ENCODE measurements at places on chromosomes 3 and 15. TPM values are rescaled to one million over a fixed set of nuclear protein-coding genes. Genes with fewer than 3 reads are reported as not detected.
A peak's percentile ranks its signal among the peaks of the same experiment; 100 is the strongest.

DNA sequence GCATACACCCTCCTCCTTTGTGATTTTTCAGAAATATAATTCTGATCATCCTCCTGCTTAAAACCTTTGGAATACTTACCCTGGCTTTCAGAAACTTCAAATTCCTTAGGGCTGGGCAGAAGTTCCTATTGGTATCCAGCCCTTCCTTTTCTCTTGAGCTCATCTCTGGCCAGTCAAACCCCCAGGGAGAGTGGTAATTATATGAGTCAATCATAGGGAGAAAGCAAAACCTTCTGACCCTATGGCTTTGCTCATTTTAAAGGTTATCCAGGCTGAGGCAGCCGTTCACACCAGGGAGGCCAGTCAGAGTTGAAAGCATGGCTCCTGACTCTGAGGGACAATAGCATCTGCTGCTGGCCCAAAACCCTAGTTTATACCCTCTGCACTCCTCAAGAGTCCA is 23.9 kb upstream of the CTNNB1 start:
- DNase-seq, result no peak

DNA sequence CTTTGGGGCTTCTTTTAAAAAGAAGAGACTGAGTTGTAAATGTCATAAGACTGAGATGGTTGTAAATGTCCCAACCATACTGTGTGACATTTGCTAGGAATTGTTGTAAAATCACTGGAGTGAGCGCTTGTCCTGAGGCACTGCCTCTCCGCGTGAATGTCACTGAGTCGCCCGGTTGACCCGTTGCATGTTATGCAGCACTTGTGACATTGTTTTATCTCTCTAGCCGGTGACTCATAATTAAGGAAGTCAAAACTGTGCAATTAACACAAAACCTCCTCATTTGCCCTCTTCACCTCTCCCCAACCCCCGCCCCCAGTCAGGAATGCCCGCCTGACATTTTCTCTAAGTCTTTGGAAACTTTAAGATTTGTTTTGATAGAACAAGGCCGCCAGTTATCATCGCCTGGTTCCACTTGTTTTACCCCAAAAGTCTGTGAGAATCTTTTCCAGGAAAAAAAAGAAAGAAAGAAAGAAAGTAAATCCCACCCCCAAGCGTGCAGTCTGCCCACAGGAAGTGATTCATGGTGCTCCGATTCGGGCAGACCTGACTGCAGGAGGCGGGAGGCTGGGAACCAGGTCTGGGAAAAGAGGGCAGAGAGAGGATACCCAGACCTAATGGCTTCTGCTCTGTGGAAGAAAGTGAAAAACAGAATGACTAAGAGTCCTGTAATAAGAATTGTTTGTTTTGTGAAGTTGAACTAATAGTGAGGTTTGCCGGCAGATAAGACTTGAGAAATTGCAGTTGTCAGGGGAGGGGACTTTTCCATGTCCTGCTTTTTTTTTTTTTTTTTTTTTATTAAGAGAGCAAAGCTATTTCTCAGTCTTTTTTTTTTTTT is 84.8 kb downstream of the SMAD3 start:
- peak; percentile 22 for DNase-seq

DNA sequence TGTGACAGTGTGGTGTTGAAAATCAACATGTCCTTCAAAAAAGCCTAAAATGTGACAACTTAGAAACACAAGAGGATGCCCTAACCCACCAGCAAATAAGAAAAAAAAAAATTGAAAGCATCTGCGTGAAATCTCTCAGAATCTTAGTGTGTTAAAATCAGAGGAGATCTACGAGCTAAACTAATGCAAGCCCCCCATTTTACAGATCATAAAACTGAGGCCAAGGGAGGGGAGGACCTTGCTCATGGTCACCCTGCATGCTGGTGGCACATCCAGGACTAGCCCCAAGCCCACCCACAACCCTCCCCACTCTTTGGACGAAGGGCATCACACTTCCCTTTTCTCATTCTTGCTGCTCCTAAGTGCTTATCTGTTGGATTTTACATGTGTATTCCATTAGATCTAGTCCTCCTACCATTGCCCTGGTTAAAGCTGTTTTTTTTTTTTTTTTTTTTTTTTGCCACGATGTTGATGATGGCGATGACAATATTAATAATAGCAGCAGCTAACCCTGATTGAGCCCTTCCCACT is 29.1 kb upstream of the NOX5 start:
- no peak for DNase-seq

DNA sequence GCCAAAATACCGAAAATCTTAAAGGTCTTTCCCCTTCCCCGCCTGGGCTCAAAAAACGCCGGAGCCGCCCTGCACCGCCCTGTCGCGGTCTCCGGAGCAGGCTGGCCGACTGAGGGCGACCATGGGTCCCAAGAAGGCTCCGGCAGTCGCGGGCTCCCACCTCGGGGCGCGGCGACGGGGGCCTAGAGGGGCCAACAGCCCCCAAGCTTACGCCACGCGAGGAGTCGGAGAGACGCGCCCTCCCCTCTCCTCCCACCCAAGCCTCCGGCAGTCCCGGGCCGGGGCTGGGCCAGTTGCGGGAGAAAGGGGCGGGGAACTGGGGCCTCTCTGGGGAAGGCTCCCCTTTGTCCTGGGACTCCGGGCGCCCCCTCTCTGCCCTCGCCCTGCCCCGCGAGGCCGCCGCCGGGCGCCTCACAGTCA is 69.2 kb downstream of the GOLGA8B start:
- DNase-seq, result peak; percentile 25

- no peak for DNase-seq
Observed at GRCh38 chr3:191388823-191389222, 58.5 kb upstream of the UTS2B start.

- no peak for DNase-seq
Observed at GRCh38 chr3:47156396-47156795, 7.5 kb downstream of the SETD2 start.

The MYRIP gene
- not detected for total RNA-seq

The MNS1 gene
- total RNA-seq, result 1.3 TPM
